Muscle of arm (tissue), 14 donors: ENCODE measurements at places on chromosomes 4 and X. TPM values are rescaled to one million over a fixed set of nuclear protein-coding genes. Genes with fewer than 3 reads are reported as not detected.

DNA sequence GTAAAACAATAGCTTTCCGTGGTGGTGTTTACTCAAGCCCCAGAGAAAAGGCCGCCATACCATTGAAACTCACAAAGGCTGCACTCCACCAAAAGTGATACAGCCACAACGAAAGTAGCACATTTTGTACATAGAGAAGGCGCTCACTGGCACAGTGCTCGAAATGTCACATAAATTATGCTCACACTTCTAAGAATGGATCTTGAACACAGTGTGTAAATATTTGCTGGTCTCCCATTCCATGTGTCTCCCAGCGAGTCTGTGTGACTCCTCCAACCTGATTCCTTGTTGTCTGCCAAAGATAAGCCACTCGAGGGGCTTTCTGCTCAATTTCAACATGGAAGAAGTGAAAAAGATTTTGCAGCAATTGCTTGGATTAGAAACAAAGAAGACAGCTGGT lies 234.0 kb upstream of the VCX3A start:
- no peak for DNase-seq

DNA sequence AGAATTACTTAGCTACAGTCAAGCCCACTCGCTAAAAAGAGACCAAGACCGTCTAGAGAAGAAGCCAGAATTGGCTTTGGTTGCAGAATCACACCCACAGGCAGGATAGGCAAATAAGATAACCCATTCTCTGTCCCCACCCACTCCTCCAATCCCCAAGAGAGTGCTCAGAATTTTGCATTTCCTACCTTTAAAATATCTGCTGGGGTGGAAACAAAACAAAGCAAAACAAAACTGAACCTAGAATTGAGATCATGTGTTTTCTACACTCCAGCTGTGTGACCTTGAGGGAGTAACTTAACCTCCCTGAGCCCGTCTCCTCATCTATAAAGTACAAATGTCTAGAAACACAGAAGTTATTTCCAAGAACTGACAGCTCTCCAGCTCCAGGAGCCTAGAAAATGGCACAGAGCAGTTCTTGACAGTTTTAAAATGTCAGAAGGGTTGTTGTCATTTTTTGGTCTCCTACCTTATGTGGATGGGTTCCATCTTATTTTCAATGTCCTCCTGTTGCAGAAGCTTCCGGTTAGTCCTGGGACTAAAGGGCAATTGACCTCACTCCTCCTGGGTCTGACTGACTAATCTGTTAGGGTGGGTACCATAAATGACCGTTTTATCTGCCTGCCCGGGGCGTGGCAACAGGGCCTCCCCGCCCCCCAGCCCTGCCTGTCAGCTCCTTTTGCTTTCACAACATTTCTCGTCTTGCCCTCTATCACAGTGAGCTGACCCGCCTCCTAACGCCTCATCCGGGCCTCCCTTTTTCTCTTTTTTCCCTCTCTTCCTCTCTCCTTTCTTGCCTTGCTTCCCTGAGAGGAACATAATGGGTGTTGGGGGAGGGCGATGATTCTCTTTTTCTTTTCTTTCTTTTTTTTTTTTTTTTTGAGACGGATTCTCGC lies 114.0 kb downstream of the RBM47 start:
- DNase-seq = no peak

DNA sequence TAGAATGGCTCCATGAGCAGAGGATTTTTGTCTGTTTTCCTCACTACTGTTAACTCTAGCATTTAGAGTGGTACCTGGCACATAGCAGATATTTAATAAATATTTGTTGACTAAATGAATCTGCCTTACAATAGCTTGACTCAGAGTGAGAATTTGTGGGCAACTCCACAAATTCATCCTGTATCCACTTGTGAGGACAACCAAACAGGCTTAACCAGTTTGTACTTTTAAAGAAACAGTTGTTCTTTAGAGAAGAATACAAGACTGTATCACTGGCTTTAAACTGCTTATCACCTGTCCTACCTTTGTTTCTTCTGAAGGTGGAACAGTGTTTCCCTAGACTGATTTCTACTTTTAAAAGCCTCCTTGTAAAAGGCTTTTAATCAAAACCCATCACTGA lies 141.3 kb upstream of the SH3RF1 start:
- no peak for DNase-seq

The LGI2 gene
- 7.7 TPM for polyA plus RNA-seq

DNA sequence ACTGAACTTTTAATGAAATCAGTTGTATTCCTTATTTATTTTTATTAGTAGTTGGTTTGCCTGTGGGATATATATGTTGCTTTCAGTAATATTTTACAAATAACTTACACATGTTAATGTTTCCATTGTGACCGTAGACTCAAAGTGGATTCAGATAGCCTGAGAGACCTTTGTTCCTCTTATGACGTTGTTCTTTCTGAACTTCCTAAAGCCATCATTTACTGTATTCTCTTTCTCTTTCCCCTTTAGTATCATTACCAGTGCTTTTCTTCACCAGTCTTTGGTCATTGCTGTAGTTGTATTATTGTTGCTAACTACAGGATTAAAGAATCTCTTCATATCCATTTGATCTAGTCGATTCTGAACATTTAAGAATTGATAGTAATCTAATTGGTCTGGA lies 4.3 kb downstream of the STIM2 start:
- no peak for DNase-seq

GRCh38 chrX:8075636-8076035 lies 95.4 kb downstream of the VCX2 start:
- DNase-seq = no peak

DNA sequence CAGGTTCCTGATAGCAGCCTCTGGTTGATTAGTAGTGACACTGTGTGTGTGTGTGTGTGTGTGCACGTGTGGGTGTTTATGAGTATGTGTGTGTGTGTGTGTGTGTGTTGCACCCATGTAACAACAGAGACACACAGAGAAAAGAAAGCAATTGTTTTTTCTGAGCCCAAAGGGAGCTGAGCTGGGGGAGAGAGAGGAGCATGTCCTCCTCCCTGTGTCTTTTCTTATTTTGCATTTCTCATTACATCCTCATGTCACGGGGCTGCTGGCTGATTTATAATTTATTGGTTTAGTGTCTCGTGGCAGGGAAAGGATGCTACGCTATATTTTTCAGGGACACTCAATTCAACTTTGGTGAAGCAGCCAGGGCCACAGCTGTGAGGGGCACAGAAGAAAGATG lies 511.4 kb downstream of the BCOR start:
- no peak for DNase-seq
